ENCODE measurements at places on chromosomes 6 and 20.

DNA sequence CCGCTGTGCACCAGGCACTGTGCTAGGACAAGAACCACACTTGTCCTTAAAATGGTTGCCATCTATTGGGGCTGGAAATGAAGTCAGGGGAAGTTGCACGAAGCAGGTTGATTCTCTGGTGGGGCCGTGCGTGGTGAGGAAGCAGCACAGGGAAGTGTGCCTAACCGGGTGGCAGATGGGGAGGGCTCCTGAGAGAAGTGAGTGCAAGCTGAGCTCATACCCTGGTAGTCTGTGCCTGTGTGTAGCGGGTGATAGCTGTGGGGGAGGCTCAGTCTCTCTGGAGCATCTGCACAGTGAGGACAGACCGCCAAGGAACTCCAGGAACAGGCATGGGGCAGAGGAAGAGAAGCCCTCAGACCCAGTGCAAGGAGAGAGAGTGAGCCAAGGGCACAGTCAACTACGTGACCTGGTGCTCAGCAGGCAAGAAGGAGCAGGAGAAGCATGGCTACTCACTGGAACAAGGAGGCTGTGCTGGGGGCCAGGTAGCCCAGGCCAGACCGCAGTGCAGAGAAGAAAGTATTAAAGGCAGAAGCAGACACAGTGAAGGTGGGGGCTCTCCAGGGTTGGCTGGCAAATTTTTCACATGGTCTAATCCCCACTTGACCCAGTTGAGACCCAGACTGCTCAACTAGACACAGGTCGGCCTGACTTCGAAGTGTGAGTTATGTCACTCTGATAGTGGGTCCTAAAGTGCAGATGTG lies 155.0 kb downstream of the CDH26 start:
- H3K27me3 ChIP-seq: peaks cover 2% of the 10 kb centered on the region
- no peak for DNase-seq
- no peak overlapping the region for H3K4me3 ChIP-seq
- H3K27ac ChIP-seq: no peak overlapping the region
- H3K36me3 ChIP-seq: no peaks in the 10 kb centered on the region
- H3K4me1 ChIP-seq: no peaks in the 10 kb centered on the region

GRCh38 chr20:24718696-24719095 lies 230.4 kb upstream of the CST7 start:
- no peaks in the 10 kb centered on the region for H3K36me3 ChIP-seq
- no peak overlapping the region for H3K4me3 ChIP-seq

GRCh38 chr6:56424542-56425083 lies 177.2 kb upstream of the COL21A1 start:
- H3K27me3 ChIP-seq: peaks cover 2% of the 10 kb centered on the region
- no peak overlapping the region for H3K27ac ChIP-seq
- no peak overlapping the region for H3K4me3 ChIP-seq

GRCh38 chr20:19628570-19629134 lies 129.4 kb upstream of the RIN2 start:
- no peak overlapping the region for H3K27ac ChIP-seq
- no peaks in the 10 kb centered on the region for H3K36me3 ChIP-seq
- no peak overlapping the region for H3K4me3 ChIP-seq
- no peaks in the 10 kb centered on the region for H3K4me1 ChIP-seq
- H3K27me3 ChIP-seq: peaks cover 1% of the 10 kb centered on the region

DNA sequence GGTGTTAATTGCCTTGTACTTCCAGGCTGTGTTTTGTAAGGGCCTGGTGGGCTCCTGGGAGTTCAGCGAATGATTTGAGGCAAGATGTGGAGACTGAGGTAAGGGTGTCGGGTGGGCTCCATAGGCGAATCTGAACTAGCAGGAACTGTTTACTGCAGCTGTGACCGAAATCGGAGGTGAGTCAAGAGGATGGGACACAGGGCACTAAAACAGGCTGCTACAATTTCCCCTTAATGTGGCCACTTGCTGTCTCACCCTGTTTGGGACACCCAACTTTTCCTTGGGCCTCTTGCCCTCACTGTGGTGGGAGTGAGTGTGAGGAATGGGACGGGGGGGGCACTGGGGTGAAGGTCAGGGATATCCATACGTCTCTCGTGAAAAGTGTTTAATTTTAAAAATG lies 53.9 kb upstream of the MCUR1 start:
- H3K36me3 ChIP-seq: no peaks in the 10 kb centered on the region
- no peak overlapping the region for H3K27ac ChIP-seq
- H3K4me3 ChIP-seq: no peak overlapping the region
- H3K27me3 ChIP-seq: peaks cover 17% of the 10 kb centered on the region
- peaks cover 4% of the 10 kb centered on the region for H3K4me1 ChIP-seq

Data from activated T-helper 1 cell treated with anti-CD3 and anti-CD28 coated beads, Interleukin-12 subunit alpha, Interleukin-12 subunit beta, Interleukin-2, Interleukin-4 antibody, amounts not matched to agents 30 ng/mL and 10 ng/mL and 1 ng/mL, durations not matched to agents 14 hours and 24 hours and 36 hours (primary cell).